ENCODE measurements at places on chromosomes 13 and 19. TPM values are rescaled to one million over a fixed set of nuclear protein-coding genes. Genes with fewer than 3 reads are reported as not detected.

PBX4 gene
- total RNA-seq = not detected

MAMSTR gene
- 0.43 TPM for total RNA-seq

ZNF417 gene
- total RNA-seq = 12.4 TPM

DACH1 gene
- total RNA-seq = 7.3 TPM

ERCC1 gene
- total RNA-seq = 72.9 TPM

ZNF790 gene
- 7.4 TPM for total RNA-seq

ERF gene
- 19.7 TPM for total RNA-seq

MISP3 gene
- 0.29 TPM for total RNA-seq

SLC25A41 gene
- 0.27 TPM for total RNA-seq
